ENCODE measurements at places on chromosomes 1 and 21.

DNA sequence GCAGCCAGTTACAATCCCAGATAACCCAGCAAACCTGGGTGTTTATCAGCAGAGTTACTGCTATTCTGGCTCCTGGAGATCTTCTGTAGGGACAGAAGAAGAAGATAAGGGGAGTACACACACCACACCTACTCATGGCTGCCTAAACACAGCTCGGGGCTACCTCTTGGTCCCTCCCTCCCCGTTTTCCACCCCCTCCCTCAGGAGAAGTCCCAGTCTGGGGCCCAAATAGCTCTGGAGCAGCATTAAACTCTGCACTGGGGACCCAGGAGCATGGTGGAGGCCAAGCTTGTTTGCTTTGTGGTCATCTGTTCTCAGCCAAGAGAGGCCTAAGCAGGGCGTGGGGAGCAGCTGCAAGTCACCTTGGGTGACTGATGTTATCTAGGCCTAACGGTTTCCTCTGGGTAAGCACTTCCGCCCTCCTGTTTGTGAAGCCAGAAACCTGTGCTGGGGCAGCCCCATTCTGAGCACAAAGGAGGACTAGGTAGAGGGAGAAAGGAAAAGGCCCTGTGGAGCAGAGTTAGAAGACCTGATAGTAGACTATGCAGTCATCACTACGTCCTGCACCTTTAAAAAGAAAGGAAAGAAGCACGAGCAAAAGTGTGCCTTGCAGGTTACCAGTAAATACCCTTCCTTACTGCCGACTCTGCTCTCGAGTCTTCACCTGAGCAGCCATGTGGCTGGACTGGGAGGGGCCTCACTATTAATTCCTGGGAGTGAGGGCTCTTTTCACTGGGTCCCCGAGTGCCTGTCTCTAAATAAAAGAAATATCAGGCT, 2.0 kb upstream of the RCSD1 start:
- no peak for DNase-seq

DNA sequence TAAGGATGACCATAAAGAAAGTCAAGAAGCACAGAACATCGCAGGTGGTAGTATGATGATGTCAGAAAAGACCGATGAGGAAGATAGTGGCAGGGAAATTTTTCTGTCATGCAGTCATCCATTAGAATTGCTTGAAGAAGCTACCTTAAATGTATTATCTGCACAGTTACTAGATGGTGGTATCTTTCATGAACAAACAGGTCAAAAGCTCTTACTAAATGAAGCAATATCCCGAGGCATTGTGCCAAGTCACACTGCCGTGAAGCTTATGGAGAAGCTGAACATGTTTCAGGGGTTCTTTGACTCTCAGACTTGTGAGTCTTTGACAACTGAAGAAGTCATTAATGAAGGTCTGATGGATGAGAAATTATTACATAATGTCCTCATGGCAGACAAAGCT, 128.8 kb downstream of the MACF1 start:
- peak; percentile 11 for DNase-seq

GRCh38 chr1:186681801-186682200, 1.6 kb upstream of the PTGS2 start:
- DNase-seq, result no peak

GRCh38 chr1:25619101-25619890, 2.7 kb downstream of the MAN1C1 start:
- no peak for DNase-seq

DNA sequence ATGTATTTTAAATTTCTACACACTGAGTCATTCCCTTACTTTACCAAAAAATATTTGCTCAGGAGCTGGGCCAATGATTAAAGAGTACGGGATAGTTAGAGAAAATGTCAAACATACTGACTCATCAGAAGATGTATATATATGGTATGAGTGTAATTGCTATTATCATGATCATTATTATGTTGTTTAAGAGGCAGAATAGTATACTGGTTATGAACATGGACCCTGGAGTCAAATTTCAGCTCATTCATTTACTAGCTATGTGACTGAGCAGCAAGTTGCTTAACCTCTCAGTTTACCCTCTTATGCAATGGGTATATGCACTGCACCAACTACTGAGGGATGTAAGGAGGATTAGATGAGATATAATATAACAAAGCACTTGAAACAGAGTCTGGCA, 41.2 kb upstream of the USH2A start:
- DNase-seq, result no peak

GRCh38 chr1:35386959-35387358, 118.5 kb downstream of the ZMYM4 start:
- no peak for DNase-seq

DNA sequence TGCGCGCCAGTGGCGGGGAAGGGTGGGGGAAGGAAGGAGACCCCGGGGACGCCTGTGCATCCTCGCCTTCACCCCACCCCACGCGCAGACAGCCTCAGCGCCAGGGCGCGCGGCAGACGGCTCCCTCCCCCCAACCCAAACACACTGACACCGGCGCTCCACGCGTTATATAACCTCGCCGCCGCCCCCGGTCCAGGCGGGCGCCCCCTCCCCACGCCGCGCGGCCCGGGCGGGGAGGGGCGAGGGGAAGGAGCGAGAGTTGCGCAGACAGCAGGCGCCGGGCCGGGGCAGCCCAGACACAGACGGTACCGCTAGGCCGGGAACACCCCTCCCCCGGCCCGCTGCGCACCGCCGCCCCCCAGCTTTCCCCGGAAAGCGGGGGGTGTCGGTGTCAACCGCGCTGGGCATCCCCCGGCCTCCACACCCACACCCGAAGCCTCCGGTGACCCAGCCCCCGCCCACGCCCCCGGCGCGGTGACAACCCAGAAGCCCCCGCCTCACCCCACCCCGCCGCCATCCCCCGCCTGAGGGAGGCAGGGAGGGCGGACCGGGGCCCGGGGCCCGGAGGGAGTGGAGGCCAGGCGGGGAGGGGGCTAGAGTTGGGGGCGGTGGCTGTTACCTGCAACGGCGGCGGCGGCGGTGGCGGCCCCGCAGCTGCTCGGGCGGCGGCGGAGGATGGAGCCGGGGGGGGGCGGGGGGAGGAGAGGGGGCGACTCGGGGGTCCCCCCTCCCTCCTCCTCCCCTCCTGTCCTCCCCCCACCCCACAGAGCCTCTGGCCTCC, 432 bp downstream of the AKT3 start:
- DNase-seq, result peak; percentile 54

DNA sequence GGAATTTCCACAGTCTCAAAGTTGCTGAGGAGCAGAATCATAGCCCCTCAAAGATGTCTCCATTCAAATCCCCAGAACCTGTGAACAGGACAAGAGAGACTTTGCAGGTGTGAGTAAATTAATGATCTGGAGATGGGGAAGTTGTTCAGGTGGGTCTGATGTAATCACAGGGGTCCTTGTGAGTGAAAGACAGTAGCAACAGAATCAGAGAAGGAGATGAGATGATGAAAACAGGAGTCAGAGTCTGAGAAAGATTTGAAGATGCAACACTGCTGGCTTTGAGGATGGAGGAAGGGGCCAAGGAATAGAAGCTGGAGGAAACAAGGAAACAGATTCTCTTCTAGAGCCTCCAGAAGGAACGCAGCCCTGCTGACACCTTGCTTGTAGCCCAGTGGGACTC, 81.5 kb downstream of the SELENOF start:
- DNase-seq, result no peak

Data from right lung (tissue), 10 donors.